Renal cortex interstitium (tissue), 15 donors: ENCODE measurements at places on chromosomes 1 and 21. TPM values are rescaled to one million over a fixed set of nuclear protein-coding genes. Genes with fewer than 3 reads are reported as not detected.

- DNase-seq: no peak
Measured at GRCh38 chr21:28991861-28992525, 684 bp downstream of the LTN1 start.

DNA sequence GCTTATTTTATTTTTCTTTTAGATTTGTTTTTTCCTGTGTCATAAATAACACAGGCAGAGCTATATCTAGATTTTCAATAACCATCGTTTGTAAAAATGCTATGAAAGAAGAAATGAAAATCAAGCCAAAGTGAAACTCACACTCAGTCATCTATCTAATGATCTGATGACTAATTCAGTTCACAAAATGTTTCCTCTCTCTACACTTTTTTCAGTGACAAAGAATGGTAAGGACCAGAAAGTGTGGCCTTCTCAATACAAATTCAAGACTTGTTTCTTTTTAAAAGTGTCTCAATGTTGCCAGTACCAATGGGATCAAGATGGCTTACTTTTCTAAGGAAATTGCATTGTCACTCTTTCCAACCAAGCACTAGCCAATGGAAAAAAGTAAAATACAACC, 282.8 kb upstream of the PKN2 start:
- no peak for DNase-seq

GRCh38 chr1:39418236-39418635, 73.2 kb upstream of the BMP8A start:
- DNase-seq: no peak

GRCh38 chr1:98054786-98055185, 134.0 kb upstream of the DPYD start:
- DNase-seq: no peak

The LORICRIN gene
- polyA plus RNA-seq: not detected
